Anterior cingulate cortex (tissue), 58 donors: ENCODE measurements at places on chromosomes 16 and 17.
A peak's percentile ranks its signal among the peaks of the same experiment; 100 is the strongest.

- DNase-seq, result no peak
Measured at GRCh38 chr17:9958586-9959281, 53.7 kb upstream of the RCVRN start.

DNA sequence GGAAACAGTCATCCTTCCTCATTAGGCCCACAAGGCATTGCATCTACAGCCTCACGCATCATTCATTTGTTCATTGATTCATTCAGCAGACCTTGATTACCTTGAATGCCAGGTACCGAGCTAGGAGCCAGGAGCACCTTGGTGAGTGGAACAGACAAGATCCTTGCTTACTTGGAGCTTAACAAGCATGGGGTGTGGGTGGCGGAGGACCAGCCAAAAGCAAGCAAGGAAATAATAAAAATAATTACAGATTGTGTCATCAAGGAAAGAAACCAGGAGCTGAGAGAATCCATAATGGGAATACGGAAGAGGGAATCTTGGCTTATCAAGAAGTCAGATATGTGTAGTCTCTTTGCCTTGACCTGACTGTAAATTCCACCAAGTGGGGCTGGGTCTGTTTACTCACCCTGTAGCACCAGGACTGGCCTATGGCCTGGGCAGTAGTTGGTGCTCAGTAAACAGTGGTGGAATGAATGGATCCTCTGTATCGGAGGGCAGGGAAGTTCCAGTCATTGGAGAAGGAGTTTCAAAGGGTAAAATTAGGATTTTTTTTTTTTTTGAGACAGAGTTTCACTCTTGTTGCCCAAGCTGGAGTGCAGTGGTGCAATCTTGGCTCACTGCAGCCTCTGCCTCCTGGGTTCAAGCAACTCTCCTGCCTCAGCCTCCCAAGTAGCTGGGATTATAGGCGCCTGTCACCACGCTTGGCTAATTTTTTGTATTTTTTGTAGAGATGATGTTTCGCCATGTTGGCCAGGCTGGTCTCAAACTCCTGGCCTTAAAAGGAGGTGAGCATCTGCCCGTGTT, 157.7 kb downstream of the MSI2 start:
- DNase-seq, result no peak

DNA sequence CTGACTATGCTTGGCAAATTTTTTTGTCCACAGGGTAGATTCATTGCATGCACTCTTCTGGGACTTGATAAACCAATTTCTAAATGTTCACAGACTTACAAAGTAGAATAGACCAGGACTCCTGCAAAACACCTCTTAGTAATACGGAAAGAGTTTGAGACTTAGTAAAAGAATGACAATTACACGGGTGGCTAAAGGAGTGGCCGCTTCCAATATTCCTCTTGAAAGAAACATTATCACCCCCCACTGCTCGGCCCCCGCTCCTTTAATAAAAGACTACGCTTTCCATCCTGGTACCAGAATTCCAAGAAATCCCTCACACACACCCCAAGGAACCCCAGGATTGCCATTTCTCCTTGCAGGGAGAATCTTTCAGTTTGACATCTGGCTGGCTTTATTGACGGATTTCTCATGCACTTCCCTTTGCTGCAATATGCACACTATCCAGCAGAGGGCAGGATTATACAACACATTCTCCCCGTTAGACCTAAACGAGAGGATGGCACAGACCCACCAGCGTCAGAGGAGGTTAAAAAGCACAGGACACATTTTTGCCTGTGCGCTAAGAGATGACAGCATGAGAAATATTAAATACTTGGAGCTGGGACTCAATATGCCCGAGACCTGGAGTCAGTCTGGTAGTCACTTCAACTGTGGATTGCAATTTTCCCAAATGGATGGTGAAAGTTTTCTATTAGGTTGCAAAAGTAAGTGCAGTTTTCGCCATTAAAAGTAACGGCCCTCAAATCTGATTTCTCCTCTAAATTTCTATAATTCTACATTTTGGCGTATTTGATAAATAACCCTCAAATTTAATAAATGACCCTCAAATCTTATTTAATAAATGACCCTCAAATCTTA, 46.6 kb upstream of the NUDT7 start:
- peak; percentile 12 for DNase-seq

DNA sequence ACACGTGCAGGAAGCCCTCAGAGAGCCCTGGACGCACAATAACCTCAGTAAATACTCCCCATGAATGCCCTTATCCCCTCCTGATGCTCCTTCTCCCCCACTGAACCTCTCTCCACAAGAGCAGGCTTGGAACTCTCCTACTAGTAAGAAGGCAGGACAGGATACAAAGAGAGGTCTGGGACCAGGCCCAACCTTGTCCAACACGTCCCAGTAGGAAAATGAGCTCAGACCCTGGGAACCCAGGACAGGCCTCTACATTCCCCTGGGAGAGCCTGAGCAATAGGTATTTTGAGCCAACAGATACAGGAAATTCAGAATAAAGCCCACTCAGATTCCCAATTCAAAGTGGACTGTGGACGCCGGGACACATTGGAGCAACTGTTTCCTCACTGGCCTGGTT, 19.2 kb downstream of the ZNF423 start:
- DNase-seq, result no peak

GRCh38 chr17:43634591-43635125, 27.1 kb downstream of the MEOX1 start:
- peak; percentile 9 for DNase-seq

DNA sequence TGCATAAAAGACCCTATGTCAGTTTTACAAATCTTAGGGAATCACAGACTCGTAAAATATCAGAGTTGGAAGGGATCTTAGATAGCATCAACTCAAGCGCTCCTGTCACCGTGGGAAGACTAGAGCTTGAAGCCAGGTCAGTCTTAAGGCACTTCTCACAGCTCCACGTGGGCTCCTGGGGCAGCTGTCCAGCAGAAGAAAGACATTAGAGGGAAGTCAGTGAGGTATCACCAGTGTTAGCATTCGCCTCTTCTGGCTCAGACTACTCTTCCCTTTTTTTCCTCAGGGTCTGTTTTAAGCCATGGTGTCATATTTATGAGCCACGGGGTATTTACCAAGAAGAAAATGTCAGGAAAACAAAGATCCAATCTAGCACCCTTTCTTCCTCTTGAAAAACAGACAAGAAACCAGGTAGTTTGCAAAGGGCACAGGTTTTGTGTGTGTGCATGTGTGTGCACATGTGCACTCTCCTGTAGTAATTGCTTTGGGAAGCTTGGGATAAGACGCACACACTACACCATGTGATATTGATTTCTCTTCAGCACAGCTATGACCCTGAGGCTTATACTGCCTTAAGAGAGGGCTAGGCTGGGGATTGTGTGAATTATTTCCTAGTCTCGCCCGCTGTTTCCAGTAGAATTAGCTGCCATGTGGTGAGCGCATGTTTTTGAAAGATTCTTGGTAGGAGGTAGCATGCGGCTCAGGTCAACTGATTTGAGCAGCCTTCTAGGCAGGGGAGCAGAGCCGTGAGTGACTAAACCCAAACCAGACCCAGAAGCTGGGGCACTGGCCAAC, 61.0 kb upstream of the ELAC2 start:
- DNase-seq, result no peak

DNA sequence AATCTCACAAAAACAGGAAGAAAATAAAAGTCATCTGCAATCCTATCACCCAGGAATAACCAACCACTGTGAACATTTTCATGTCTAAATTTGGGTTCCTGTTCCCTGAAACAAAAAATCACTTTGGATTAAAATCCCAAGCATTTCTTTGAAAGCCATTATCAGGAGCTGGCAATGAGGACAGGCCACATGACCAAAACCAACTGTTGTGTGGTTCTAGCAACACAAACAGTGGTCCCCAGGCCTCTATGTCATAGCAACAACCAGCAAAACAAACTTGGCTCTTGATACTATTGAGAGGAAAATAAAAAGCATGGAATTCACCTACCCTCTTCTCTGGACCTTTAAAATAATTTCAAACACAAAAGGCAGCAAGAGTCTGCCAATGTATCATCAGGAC, 252.5 kb downstream of the SLC39A11 start:
- no peak for DNase-seq

DNA sequence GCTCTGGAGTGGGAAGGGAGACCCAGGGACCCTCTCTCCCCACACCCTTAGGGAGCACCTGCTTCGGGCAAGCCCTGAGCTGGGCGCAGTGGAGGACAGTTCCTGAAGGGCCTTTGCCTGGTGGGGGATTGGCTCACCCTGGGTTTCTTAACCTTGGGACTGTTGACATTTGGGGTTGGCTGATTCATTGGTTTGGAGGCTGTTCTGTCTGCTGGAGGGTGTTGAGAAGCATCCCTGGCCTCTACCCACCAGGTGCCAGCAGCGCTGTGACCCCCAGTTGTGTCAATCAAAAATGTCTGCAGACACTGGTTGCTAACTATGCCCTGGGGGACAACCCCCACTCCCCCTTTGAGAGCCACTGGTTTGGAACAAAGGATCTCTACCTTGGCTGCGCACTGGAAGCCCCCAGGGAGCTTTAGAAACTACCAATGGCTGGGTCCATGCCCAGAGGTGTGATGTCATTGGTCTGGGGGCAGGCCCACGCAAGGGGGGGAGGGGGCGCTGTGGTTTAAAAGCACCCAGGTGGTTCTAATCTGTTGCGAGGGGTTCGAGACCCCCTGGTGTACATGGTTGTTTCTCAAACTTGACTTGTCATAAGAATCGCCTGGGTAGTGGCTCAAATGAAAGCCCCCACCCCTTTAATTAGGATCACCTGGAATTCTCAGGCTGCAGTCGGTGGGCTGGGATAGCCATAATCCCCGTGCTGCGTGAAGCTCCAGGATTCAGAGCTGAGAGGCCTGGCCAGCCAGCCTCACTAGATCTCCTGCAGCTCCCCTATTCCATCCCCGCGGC, 151.9 kb upstream of the GSE1 start:
- no peak for DNase-seq

- DNase-seq, result no peak
Measured at GRCh38 chr17:8896641-8897635, 29.5 kb upstream of the PIK3R6 start.

DNA sequence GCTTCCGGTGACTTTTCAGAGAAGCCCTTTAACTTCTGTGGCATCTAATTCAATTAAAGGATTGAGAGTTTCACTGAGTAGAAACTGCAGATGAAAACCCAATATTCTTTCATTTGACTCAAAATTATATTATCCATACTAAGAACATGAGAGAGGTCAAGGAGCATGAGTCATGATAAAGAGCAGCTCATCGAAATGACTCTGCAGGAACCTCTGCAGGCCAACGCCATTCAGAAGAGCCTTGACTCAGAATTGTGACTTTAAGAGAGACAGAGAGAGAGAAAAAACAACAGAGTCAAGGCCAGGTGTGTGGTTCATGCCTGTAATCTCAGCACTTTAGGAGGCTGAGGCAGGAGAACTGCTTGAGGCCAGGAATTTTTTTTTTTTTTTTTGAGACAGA, 417.2 kb upstream of the XYLT1 start:
- no peak for DNase-seq

DNA sequence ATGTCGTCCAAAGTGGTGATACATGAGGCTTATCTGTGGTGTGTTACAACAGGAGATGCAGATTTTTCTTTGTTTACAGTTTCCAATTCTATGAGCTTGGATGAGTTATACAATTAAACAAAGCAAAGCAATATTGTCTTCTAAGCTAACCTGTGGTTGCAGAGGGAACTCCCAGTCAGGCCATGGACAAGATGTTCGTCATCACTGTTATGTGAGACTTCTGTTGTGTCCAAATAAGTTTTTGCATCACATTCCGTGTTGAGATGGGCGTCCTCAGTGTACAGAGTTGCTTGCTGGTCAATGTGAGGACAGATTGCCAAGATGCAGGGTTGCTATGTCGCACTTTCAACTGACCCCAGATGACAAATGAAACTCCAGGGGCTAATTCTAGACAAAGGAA, 189.3 kb downstream of the IRF8 start:
- no peak for DNase-seq

DNA sequence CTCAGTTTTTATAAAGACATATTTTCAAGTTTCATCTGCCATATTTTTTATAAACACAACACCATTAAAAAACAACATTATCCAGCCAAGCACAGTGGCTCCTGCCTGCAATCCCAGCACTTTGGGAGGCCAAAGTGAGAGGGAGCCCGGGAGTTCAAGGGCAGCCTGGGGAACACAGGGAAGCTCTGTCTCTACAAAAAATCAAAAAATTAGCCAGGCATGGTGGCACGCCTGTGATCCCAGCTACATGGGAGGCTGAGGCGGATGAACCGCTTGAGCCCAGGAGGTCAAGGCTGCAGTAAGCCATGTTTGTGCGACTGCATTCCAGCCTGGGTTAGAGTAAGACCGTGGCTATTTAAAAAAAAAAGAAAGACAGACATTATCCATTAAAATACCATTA, 17.2 kb upstream of the NTAN1 start:
- DNase-seq, result no peak

DNA sequence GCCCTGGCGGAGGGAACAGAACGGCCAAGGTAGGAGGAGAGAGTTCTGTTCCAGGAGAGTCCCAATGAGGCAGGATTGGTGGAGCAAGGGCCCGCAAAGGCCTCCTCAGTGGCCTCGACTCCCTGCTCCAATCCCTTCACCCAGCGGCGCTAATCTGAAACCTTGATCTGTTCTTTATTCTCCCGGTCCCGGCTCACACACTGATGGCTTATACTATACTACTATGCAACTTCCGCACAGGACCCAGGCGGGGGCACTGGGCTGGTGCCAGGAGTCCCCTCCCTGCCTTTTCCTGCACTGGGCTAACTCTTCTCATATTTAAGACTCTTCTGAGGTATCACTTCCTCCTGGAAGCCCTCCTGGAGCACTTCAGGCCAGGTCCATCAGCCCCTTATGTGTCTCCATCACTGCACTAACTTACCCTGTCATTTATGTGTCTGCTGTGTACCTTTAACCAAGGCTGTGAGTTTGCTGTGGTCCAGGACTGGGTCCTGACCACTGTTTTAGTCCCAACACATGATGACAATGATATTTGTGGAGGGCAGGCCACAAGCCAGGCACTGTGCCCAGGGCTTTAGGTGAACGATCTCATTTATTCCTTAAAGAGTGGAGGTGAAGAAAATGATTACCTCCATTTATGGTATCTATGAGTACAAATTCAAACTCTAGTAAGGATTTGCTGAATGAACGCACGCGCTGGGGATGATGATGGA, 6.8 kb downstream of the CCDC102A start:
- no peak for DNase-seq

DNA sequence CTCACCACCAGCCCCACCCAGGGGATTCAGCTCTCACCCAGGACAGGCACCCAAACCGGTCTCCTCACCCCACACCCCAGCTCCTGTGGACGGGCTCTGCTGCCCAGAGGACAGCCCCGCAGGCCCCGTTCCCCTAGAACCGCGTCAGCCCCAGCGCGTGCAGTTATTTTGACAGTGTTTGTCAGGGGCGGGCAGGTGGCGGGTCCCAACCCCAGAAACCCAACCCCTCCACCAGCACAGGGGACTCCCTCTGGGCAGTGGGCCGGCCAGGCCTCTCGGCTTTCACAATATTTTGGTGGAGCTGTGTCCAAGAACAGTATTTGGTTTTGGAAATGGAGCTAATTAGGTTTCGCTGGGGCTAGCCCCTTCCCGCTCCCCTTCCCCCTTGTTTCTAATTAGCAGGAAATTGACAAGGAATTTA, 44.8 kb downstream of the BAHCC1 start:
- no peak for DNase-seq

DNA sequence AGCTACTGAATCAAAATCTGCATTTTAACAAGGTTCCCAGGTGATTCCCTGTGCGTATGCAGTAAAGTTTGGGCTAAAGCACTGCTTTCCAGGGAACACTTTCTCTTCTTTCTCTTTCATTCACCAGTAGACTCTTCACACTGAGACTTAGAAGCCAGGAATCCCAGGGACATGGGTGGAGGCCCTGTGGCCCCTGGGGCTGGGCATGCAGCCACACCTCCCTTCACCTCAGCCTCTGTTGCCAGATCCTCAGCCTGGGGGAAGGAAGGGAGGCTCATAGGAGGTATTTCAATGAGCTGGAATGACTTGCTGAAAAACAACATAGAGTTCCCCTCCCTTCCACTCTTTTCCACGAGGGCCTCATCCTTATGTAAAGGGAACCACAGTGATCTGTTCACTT, 1.2 kb downstream of the G6PC3 start:
- no peak for DNase-seq
